Esophagus (tissue), 2 donors: ENCODE measurements at places on chromosomes 11 and 22. TPM values are rescaled to one million over a fixed set of nuclear protein-coding genes. Genes with fewer than 3 reads are reported as not detected.

The GLB1L2 gene
- 3.2 TPM for polyA plus RNA-seq

The ADORA2A gene
- polyA plus RNA-seq, result 0.92 TPM

The DBX1 gene
- not detected for polyA plus RNA-seq

The GRK3 gene
- 0.41 TPM for polyA plus RNA-seq

The TMEM45B gene
- 59.9 TPM for polyA plus RNA-seq

The LRRC4C gene
- 0.04 TPM for polyA plus RNA-seq

The CCDC87 gene
- 0.09 TPM for polyA plus RNA-seq

The MN1 gene
- polyA plus RNA-seq, result 1.5 TPM

The SLC22A6 gene
- not detected for polyA plus RNA-seq

The MYEOV gene
- polyA plus RNA-seq, result 18.3 TPM

The SPA17 gene
- 7.1 TPM for polyA plus RNA-seq

The POU2AF2 gene
- polyA plus RNA-seq, result not detected

The INSC gene
- 0.08 TPM for polyA plus RNA-seq

The PSMA1 gene
- 146 TPM for polyA plus RNA-seq

The TPBGL gene
- not detected for polyA plus RNA-seq

The TBX10 gene
- not detected for polyA plus RNA-seq

The PAMR1 gene
- polyA plus RNA-seq, result 0.31 TPM

The DPAGT1 gene
- polyA plus RNA-seq, result 21.5 TPM

The MPZL2 gene
- 185 TPM for polyA plus RNA-seq

The PPFIBP2 gene
- 27.4 TPM for polyA plus RNA-seq

The H19 gene
- polyA plus RNA-seq, result 47.6 TPM

The ACR gene
- 0.20 TPM for polyA plus RNA-seq

The E2F8 gene
- polyA plus RNA-seq, result 3.9 TPM

The APLNR gene
- 0.54 TPM for polyA plus RNA-seq
